ENCODE measurements at places on chromosomes 7 and 10.

GRCh38 chr10:76774987-76775603, 862.5 kb downstream of the KCNMA1 start:
- no peak for DNase-seq

DNA sequence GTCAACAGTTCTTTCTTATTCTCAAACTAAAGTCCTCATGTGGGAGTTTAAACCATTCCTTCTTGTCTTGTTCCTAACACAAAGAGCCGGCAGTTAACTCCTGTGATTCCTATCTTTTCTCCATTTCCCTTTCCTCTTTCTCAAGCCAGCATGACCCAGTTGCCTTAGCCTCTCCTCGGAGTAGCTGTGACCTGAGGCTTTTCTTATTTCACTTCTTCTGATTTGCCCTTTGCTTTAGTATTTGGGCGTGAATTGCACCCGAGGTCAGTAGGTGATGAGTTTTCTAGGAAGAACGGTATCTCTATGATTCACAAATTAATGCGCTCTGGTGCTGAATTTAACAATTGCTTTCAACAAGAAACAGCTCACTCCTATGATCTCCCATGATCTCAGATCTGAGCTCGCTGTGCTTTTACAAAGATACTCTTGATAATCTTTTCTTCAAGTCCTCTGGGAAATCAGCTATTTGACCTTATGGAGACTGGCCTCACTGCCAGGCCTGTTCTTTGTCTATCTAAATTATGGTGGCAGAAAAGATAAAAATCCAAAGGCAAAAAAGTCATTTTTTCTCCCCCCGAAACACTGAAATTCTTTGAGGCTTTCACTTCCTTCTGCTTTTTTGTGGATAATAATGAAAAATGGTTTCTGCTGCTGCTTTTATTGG, 184.6 kb downstream of the JCAD start:
- DNase-seq = no peak

DNA sequence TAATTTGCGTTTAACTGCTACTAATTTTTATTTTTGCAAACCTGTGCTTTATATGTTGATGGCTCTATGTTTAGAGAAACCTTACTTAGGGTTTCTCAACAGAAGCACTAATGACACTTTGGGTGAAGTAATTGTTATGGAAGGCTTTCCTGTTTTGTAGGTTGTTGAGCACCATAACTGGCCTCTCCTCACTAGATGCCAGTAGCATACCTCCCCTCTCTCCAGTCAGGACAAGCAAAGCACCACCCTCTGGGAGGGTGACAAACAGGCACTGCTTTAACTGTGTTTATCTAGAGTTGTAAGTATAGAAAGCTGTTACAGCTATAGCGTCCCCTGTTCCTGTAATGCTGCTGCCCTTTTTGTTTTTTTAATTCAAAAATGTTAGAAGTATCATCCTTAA, 60.9 kb downstream of the WAC start:
- no peak for DNase-seq

DNA sequence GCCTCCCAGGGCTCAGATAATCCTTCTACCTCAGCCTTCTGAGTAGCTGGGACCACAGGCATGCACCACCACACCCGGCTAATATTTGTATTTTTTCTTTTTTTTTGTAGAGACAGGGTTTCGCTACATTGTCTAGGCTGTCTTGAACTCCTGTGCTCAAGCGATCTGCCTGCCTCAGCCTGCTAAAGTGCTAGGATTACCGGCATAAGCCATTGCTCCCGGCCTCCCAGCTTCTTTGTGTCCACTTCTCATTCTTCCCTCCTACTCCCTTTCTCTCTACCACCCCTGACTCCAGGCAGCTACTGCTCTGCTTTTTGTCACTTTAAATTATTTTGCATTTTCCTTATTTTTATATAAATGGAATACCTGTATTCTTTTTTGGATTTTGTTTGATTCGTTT, 83.4 kb downstream of the PALS2 start:
- no peak for DNase-seq

DNA sequence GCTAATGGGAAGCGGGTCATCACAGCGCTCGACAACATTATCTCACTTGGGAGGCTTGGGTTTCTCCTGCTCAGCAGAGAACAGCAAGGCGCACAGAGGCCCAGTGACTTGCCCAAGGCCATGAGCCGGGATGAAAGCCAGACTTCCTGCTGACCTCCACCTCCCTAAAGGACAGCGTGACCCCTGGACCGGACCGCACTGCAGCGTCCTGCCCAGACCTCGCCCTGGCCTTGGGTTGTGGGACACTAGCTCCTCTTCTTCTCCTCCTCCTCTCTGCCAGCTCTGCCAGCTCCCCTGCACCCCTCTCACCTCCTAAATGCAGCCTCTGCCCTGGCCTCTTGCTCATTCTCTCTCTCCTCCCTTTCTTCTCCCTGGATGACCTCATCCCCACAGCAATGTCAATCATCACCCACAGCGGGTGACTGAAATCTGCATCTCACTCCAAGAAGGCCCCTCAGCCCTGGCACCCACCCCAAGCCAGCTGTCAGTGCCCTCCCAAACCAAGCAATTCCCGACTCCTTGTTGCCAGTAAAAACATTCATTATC, 19.4 kb downstream of the SPOCK2 start:
- DNase-seq = no peak

GRCh38 chr7:71133232-71133622, 1.3 kb downstream of the GALNT17 start:
- no peak for DNase-seq

GRCh38 chr7:144384071-144384470, 19.4 kb downstream of the NOBOX start:
- no peak for DNase-seq

DNA sequence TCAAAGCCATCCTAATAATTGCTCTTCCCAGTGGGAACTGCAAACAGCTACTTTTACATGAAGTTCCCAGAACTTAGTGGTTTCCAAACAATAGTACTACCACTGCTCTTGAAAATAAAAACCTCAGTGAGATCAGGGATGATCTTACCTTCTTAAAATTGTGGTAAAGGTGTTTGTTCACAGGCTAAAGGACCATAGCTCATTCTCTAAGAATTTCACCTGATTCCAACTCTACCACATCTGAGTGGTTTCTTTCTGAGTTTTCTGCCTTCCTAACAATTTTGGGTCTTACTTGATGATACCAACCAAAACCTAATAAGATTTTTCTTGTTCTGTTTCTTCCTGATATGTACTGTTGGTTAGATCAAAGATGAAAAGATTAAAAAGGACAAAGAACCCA, 45.6 kb upstream of the AGBL3 start:
- no peak for DNase-seq

All from 8988T (cell line).